ENCODE measurements at places on chromosomes 2 and 18. TPM values are rescaled to one million over a fixed set of nuclear protein-coding genes. Genes with fewer than 3 reads are reported as not detected.

Gene COL6A3
- total RNA-seq, result 455 TPM

Gene RAB31
- total RNA-seq, result 24.3 TPM

Gene CNRIP1
- total RNA-seq, result 22.1 TPM

Gene DTNB
- total RNA-seq, result 19.4 TPM

Gene MAP3K19
- total RNA-seq, result 0.12 TPM

Gene RAMP1
- 26.7 TPM for total RNA-seq

Gene DPP10
- 4.7 TPM for total RNA-seq

Gene CRYGD
- total RNA-seq, result not detected

Gene SCN9A
- total RNA-seq, result 5.0 TPM

Gene TNS1
- total RNA-seq, result 166 TPM

Gene CDH20
- total RNA-seq, result 3.9 TPM

Gene FRZB
- total RNA-seq, result 7.8 TPM

Gene ALPG
- total RNA-seq, result not detected

Gene SUPT7L
- total RNA-seq, result 41.2 TPM

Gene PAX3
- 0.58 TPM for total RNA-seq

Gene FAM110C
- 12.0 TPM for total RNA-seq

Gene OST4
- 166 TPM for total RNA-seq

Gene GPAT2
- 2.0 TPM for total RNA-seq

Gene ATP6V1B1
- total RNA-seq, result 73.2 TPM

Gene CD28
- total RNA-seq, result 2.7 TPM

Gene NEUROD1
- total RNA-seq, result not detected

Gene TMEM185B
- total RNA-seq, result 34.2 TPM

Gene ACTR3
- total RNA-seq, result 115 TPM

Gene FARSB
- 10.3 TPM for total RNA-seq

Gene REEP1
- 6.5 TPM for total RNA-seq

Gene EN1
- 0.29 TPM for total RNA-seq

Gene PLGLB2
- total RNA-seq, result 2.6 TPM

Gene PSD4
- 18.4 TPM for total RNA-seq

Gene RBMS1
- total RNA-seq, result 110 TPM

Gene MYO7B
- 21.7 TPM for total RNA-seq

Gene ID2
- total RNA-seq, result 607 TPM

Gene EFHD1
- 30.4 TPM for total RNA-seq

Gene ANKZF1
- total RNA-seq, result 51.6 TPM

Gene CGREF1
- total RNA-seq, result 3.6 TPM

Gene RIT2
- 0.35 TPM for total RNA-seq

Gene TRIM43
- 0.18 TPM for total RNA-seq

Gene KANSL3
- 63.8 TPM for total RNA-seq

Gene ACMSD
- 18.2 TPM for total RNA-seq

Data from metanephros (tissue), 2 donors.